ENCODE measurements at places on chromosomes 2 and 18.
A peak's percentile ranks its signal among the peaks of the same experiment; 100 is the strongest.

DNA sequence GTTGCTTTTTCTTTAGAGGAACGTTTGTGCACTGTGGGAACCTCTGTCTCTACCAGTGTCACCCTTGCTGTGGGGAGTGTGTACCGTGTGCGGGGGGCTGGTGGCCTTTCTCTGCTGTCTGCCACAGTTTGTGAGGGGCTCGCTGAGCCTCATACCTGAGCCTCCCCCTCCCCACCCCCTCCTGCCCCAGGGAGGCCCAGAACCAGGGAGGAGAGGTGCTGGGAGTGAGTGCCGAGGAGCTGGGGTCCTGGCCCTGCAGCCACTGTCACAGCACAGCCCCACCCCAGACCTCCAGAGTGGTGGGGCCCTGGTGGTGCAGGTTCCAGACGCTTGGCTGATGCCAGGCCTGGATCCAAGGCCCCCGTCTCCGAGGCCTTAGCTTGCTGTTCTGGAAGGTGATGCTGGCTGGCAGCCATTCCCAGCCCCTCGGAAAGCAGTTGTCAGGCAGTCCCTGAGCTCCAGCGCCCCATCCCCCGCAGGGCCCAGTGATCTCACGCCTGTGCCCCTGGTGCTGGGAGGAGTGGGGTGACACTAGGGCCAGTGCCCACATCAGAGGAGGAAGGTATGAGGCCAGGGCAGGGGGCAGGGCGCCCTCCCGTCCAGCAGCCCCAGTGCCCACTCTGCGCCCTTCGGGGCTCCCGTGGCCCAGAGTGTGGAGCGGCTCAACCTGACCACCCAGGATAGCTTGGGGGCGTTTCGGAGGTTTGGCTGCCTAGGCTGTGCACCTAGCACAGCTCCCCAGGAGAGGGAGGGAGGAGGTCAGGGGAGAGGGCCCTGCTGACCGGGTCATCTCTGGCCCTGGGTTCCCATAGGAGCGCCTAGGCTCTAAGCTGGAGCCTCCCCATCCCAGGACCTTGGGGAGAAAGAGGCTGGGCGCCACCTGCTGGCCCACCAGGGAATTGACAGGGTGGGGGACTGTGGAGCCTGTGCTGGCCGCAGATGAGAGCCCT lies 53.0 kb upstream of the ALPP start:
- DNase-seq = peak; percentile 70

DNA sequence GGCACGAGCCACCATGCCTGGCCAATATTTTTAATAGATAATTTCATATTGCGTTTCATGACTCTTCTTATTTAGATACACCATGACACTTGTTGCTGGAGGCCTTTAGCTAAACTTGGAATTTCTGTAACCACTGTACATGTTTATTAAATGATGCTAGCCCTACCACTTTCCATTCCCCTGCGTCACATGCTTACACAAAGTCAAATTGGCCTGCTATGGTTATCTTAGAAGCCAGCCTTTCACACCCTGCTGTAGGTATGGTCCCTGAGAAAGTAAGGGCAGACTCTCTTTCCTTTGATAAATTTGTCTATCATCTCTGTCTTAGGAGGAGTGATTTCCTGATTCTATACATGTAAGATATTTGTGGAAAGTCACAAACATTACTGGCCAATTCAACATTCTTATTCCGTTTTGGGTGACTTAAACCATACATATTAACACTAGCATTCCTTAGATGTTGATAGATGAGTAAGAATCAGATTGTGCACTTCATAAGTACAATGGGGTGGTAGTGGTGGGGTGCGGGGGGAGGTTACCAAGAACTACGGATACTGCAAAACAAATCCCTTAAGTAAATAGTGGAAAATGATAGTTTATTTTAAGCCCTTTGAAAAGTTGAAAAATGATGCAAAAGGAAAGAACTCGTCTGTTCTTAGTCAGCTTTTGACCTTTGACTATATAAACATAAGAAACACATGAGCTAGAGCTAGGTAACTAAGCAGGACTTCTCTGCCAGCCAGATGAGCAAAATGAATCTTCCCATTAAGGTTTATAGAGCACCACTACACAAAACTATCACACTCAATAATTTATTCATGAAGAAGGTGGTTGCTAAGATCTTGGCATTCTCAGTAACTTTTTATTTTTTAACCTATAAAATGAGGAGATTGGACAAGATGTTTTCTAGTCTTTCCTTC lies 7.9 kb upstream of the NDUFV2 start:
- DNase-seq = no peak

- no peak for DNase-seq
Observed at GRCh38 chr2:36403675-36404230, 48.2 kb downstream of the CRIM1 start.

- no peak for DNase-seq
Observed at GRCh38 chr2:169716938-169717690, 16.5 kb upstream of the KLHL23 start.

GRCh38 chr18:50315100-50315871 lies 27.8 kb upstream of the CXXC1 start:
- no peak for DNase-seq

DNA sequence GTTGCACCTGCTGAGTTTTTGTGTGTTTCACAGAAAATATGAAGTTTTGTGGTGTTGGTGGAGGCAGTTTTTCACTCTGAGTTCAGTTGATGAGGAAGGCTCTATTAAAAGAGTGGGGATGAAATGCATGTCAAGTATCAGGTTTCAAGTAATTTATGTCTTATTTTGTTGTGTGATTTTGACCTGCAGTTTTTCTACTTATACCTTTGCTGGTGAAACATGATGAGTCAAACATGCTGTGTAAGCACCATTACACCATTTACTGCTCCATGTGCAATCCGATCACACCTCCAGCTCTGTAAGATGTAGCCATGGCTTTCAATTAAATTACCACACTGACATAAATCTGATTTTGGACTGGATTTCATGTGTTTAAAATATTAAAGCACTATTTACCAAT lies 174.5 kb upstream of the ZEB2 start:
- DNase-seq = no peak

DNA sequence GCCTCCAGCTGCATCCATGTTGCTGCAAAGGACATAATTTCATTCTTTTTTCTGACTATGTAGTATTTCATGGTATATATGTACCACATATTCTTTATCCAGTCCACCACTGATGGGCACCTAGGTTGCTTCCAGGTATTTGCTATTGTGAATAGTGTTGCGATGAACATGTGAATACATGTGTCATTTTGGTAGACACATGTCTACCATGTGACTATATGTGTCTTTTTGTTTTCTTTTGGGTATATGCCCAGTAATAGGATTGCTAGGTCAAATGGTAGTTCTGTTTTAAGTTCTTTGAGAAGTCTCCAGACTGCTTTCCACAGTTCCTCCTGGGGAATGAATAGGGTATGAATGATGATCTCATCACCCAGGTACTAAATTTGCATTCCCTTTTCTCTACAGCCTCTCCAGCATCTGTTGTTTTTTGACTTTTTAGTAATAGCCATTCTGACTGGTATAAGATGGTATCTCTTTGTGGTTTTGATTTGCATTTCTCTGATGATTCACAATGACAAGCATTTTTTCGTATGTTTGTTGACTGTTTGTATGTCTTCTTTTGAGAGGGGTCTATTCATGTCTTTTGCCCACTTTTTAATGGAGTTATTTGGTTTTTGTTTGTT lies 35.6 kb upstream of the FEZ2 start:
- DNase-seq = no peak

- DNase-seq = no peak
Observed at GRCh38 chr2:11286323-11286722, 58.1 kb downstream of the ROCK2 start.

DNA sequence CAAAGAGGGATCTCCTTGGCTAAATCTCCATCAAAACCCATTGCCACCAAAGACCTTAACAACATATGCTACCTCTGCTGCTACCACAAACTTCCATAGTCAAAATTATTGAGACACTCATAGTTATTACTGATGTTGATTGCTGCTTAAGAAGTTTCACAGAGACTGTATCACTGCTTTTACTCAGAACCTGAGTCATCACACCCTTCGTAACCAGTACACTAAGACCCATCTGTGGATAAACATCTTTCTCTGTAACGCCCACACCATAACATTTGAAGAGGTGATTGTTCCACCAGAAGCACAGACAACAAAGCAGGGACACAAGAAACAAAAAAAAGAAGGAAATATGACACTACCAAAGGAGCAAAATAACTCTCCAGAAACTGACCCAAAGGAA lies 1563.1 kb downstream of the LRP1B start:
- no peak for DNase-seq

GRCh38 chr2:105748566-105748965 lies 3.9 kb downstream of the NCK2 start:
- no peak for DNase-seq

- DNase-seq = no peak
Observed at GRCh38 chr2:85840091-85840490, 48.7 kb downstream of the ST3GAL5 start.

DNA sequence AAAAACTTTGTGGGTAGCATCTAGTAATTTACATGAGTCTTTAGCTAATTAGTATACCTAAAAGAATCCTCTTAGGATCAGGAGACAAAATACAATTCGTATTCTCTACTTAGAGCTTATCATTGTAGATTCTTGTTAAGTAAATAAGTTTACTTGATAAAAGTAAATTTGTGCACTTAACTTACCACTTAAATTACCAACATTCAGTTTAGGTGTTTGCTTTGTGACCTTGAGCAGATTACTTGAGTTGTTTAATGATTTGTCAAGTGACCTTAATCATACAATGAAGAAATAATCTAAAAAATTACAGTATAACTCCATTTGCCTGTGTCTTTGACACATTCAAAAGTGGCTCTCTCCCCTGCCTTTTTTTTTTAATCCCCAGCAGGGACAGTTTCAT lies 67.2 kb upstream of the UBXN4 start:
- no peak for DNase-seq

DNA sequence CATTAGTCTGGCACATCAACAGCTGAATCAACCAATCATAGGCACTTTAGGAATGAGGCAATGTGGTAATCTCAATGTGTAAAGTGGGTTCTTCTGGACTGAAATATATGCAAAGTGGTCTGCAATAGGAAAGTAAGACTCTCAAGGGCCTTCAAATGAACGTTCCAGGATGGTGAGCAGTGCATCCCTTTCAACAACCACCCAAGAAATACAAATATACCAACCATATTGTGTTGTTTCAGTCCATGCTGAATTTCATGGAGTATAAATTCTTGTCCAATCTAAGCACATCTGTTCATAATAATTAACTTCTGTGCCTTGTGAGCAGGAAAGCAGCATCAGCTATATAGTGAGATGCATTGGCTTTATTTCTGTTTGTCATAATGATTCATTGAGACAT lies 556.2 kb downstream of the THSD7B start:
- no peak for DNase-seq

DNA sequence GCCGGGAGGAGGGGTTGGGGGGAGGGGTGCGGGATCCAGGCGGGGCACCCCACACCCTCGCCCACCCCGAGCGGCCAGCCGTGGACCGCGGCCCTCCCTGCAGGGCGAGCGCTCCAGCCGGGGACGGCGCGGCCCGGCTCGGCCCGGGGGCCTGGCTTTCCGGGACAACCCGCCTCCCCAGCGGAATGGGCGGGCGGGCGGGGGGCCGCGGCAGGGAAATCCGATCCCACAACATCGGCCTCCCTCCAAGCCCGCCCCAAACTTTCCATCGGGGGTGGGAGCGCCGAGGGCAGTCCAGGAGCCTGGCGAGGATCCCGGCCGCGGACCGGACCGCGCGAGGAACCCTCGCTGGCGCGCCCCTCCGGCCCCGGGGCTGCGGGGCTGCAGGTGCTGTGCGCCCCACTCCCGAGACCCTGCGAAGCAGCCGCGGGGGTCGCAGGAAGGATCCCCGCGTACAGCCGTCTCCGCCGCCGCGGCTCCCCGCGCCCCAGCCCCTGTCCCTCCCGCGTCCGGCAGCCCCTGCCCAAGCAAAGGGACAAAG lies 529 bp downstream of the SEMA4C start:
- DNase-seq = peak; percentile 93
